GM20000 (cell line): ENCODE measurements at places on chromosomes 13 and 19.

DNA sequence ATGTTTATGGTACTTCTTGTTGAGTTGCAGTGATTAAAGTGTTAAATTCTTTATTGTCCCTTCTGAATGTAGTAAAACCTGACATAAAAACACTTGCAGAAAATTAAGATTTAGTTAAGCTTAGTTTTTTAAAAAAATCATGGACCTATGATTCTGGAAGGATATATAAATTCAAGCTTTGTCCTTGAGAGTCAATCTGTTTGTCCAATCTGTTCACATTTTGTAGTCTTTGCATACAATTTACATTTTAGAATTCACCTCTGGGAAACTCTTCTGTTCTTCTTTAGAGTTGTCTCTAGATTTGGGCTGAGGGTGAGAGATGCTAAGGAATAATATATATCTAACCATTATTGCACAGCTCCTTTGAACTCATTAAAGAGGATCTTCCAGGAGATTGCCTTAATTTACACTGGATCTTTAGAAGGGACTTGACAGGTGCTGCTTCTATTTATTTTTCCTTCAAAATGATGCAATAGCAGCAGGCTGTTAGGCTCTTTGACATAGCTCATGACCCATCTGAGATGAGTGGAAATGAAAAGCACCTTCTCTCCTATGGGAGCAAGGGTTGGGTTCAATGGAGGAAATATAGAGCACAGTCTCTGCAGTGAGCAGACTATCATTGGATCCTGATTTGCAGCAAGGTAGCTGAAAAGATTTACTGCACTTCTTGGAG is 433.9 kb downstream of the GPC6 start:
- DNase-seq, result no peak

DNA sequence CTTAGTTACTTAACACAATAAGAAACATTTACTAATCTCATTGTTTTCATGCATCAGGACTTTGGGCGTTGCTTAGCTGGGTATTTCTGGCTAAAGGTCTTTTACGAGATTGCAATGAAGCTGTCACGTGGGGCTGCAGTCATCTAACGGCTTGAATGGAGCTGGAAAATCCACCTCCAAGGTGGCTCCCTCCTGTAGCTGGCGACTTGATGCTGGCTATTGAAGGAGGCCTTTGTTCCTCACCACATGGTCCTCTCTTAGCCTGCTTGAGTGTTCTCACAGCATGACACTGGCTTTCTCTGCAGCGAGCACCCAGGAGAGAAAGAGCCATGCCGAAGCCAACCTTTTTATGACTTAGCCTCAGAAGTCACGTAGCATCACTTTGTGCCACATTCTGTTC is 92.0 kb downstream of the NHLRC3 start:
- no peak for DNase-seq

GRCh38 chr19:53813996-53814395 is 10.1 kb downstream of the NLRP12 start:
- no peak for DNase-seq

DNA sequence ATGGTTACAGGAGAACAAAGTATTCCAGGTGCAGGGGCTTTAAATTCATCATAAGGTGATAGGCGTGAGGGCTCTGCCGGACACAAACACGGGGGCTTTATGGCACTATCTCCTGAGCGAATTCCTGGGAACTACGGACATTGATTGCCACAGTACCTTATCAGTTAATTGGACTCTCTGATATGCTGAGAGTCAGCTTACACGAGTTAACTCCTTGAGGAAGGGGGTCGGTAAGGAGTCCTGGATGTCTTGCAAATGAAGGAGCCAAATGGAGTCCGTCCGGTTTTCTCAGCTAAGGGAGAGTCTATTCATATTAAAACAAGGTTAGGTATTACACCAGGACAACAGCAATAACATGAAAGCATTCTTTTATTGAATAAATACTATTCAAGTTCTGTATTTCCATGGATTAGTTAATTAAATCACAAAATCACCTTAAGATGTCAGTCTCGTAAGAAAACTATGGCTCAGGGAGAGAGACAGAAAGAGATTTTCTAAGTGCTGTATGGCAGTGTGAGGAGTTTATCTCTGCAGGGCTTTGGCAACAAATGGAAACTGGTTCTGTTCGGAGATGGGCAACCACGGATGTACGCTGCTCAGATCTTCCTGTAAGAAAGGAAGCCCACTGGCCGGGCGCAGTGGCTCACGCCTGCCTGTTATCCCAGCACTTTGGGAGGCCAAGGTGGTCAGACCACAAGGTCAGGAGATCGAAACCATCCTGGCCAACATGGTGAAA is 26.2 kb upstream of the HIF3A start:
- DNase-seq, result no peak

- DNase-seq, result no peak
Observed at GRCh38 chr19:16588824-16589577, 16.8 kb upstream of the SLC35E1 start.

DNA sequence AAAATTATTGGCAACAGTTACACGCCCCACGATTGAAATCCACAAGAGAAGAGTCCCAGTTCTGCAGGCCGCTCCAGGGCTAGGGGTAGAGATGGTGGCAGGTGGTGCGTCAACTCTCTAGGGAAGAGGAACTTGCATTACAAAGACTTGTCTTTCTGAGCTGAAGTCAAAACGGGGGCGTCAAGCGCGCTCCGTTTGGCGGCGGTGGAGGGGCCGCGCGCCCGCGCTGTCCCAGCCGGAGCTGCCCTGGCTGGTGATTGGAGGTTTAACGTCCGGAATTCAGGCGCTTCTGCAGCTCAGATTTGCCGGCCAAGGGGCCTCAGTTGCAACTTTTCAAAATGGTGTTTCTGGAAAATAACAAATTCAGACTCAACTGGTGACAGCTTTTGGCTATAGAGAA is 38.9 kb downstream of the SOX1 start:
- no peak for DNase-seq

DNA sequence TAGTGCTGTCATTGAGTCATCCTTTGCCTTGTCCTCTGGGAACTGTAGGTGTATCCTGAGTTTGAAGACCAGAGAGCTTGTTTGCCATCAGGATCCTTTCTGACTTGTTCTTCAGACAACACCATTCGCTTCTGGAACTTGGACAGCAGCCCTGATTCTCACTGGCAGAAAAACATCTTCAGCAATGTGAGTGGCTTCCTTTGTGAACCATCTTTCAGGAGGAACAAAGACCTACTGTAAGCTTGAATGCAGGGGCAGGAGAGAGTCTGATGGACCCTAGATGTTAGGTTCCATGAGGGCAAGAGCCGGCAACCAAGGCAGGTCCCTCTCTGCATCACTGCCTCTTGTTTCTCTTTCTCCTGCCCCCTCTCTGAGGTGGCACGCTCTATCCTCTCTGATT is 26.7 kb downstream of the WDR62 start:
- DNase-seq, result no peak

DNA sequence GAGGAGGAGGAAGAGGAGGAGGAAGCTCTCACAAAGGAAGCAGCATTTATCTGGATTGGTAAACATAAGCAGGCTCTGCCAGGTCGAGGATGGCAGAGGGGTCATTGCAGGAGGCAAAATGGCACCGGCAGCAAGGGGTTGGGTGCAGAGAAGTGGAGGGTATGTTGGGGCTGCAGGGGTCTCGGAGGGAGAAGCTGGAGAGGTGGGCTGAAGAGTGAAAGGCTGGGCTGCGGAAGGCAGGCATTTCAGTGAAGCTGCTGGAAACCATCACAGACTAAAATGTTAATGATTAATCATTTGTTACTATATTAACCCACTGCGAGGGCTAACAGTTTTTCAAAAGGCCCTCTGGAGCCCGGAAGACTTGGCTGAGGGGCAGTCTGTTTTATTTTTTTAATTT is 24.6 kb downstream of the TPT1 start:
- DNase-seq, result peak; percentile 39

DNA sequence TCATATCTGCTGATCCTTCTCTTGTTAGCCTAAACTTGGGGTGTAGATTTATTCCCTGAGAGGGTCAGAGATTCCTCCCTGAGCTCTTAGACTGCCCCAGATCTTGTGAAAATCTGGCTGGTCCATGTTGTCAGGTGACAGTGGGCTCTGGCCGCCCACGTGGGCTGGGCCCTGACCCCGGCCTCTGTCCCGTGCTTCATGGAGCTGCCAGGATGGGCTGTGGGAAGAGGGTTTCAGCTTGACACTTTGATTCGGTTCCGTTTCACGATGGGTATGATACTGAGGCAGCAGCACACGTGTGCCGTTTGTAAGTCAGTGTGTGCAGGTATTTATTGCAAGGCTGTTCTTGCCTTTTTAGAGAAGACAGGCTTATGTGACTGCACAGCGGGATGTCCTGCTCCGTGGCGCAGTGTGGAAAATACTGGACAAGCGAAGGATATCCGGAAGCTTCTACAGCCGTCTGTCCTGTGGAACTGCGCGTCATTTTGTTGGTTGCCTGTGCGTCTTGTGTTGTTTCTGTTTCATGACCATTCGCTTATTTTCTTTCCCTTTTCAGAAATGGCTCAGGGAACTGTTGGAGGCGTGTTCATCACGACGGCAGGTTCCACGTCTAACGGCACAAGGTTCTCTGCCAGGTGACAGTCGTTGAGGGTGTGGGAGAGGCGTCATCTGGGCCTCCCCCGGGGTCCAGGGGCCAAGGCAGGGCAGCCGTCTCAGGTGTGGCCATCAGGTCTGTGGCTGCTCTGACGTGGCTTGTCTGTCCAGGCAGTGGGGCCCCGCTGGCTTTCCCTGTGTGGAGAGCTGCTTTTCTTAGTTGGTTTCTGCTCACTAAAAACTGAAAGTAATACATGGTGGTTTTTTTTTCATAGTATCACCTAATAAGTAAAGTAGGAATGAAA is 20.5 kb downstream of the ATP4B start:
- DNase-seq, result no peak

DNA sequence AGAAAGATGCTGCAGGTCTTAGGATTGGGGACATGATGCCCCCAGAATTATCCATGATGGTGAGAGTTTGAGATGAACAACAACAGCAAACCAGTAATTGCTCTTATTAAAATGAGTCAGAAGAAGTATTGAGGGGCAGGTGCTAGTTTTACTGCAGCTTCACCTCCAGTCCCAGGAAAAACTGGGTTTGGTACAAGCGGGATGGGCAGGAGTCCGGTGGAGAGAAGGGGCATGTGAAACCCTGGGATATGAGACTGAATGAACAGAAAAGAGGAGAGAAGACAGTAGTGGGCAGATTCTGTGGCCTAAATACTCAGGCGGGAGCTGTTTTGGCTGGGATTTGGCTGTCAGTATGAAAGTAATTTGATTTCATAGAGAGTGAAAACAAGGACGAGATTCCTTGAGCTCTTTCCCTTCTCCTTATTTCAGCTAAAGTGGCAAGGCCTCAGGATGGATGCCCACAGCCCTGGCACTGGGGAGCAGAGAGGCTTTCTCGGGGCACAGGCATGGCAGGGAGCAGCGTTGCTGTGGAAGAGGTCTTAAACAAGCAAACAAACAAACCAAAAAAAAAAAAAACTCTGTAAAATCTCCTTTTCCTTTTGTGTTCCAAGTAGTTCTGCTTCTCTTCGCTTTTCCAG is 30.7 kb downstream of the NFIX start:
- DNase-seq, result no peak

- DNase-seq, result no peak
Observed at GRCh38 chr13:45852494-45852893, 941 bp upstream of the SIAH3 start.

- no peak for DNase-seq
Observed at GRCh38 chr13:114067886-114068651, 64.4 kb downstream of the RASA3 start.

DNA sequence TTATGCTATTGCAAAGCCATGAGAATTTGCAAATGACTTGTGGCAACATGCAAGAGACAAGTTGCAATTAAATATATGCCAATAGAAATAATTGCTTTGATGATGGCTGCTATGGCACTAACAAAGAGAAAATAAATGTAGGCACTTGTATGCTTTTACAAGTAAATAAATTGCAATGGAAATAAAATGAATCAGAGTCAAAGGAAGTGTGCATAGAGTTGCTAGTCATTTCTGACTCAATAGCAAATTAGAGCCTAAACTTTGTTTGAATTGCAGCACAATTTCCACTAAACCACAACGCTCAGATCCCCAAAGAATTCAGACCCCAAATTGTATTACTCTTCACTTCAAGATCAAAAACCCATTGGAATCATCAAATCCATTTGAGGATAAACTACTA is 792.1 kb upstream of the ARGLU1 start:
- no peak for DNase-seq

DNA sequence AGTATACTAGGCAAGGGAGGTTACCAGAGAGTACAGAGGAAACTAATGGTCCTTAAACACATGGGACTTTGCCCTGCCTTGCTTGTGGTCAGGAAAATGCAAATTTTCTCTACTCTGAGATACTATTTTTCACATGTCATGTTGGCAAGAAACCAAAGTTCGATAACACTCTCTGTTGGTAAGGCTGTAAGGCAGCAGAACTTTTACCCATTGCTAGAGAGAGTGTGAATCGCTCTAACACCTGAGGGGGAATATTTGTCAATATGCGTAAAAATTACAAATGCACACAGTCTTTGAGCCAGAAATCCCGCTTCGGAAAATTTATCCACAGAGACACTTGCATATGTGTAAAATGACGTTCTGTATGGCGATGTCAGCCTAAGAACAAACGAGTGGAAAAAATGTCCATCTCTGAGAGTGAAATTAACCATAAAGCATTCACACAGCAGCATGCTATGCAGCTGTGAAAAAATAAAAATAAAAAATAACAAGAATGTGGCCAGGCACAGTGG is 9.5 kb upstream of the RFX1 start:
- peak; percentile 75 for DNase-seq

- no peak for DNase-seq
Observed at GRCh38 chr13:45537516-45537915, 72.8 kb downstream of the COG3 start.

GRCh38 chr19:44332145-44332544 is 24.3 kb downstream of the ZNF112 start:
- no peak for DNase-seq

DNA sequence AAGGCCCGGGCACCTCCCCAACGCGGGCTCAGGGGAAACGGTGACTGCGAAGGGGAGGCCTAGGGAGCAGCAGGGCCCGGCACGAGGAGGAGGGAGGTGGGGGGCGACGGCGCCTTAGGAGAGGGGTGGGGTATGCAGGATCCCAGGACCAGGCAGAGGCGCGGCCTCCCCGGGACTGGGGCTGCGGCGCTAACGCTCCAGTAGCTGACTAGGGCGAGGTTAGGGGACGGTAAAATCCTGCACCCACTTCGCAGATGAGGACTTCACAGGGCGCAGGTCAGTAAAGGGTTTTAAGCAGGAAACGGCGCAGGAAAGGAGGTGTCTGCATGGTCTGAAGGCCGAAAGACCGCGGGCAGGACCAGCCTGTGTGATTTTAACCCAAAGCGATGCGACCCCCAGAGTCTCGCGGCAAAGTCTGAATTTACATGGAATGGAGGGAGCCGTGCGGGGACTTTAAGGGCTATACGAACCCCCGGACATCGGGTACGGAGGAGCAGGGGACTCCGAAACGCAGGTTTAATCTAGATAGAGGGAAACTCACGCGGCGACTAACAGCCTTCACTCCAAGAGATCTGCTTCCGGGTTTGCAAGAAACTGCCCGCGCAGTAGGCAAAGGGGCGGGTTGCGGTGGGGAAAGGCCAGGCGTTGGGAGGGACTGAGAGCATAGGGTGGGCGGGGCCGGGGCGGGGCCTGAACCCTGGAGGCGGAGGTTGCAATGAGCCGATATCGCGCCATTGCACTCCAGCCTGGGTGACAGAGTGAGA is at the start of gene ZNF665:
Gene ZNF665, minus strand, starts transcription at position 588 of the 764 bp plus-strand sequence. CDS start 10,460 bp downstream, outside the sequence.
- DNase-seq, result peak; percentile 81

GRCh38 chr19:49779731-49780555 is 13.1 kb downstream of the AP2A1 start:
- no peak for DNase-seq
